T follicular helper cell (primary cell): ENCODE measurements at places on chromosomes 12 and 14.

GRCh38 chr14:77375164-77375950, 1.5 kb downstream of the TMED8 start:
- DNase-seq, result no peak

GRCh38 chr12:31315784-31316465, 10.0 kb downstream of the SINHCAF start:
- DNase-seq, result no peak

GRCh38 chr14:68409387-68409786, 383.5 kb downstream of the ZFP36L1 start:
- no peak for DNase-seq

DNA sequence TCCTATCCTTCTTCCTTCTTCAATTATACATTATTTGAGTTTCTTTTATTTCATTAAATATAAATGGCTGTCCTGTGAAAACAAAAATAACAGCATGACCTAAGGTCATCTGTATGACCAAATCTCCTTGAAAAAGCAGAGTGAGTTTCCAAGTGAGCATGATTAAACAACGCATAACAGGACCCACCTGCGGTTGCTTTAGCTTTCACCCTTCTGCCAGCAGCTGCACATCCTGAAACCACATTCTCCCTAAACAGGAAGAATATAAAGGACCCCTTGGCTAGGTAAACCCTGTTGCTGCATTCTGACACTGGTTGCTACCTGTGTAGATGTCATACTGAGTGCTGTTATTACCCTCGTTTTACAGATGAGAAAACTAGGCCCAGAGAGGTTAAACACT, 42.8 kb upstream of the CPM start:
- DNase-seq, result no peak

- no peak for DNase-seq
Measured at GRCh38 chr12:86777325-86777724, 521.1 kb upstream of the MGAT4C start.

DNA sequence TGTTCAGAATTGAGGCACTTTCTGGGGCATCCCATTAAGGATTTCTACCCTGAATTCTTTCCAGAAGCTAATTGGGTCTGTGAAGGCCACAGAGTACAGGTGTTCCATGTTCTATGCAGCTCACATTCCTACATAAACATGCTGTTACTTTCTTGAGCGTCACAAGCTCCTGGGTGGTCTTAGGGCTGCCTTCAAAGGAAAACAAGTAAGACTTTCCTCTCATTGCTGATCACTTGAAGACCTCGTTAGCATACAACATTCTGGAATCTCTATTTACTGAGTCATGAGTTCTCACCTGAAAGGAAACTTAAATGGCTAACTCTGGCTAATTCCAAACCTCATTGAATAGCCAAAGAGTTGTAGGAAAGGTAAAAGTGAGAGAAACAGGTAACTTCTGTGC, 63.0 kb upstream of the HMGA2 start:
- no peak for DNase-seq

DNA sequence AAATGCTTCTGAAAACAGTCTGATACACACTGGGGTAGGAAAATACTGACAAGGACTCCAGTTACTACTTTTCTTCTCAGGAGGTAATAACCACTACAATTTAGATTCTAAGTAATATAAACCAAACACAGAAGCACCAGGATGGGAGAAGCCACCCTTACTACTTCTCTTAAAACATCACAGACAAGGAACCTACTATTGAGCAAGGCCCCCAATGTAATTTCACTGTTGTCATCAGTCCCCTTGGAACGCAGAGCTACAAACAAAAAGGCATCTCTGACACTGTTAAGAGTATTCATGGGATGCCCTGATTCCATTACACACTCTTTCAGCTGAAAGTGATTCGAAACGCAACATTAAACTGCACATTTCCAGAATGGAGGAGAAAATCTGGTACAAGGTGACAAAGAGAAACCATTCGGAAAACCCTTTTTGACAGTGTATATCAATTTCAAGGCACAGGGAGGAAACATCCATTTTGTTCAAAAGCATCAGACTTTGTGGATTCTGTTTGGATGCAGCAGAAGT, 185.9 kb downstream of the PPM1H start:
- DNase-seq, result no peak

GRCh38 chr14:36270191-36270590, 50.2 kb downstream of the MBIP start:
- DNase-seq, result no peak

GRCh38 chr12:98345308-98345876, 170.0 kb upstream of the TMPO start:
- DNase-seq, result no peak

GRCh38 chr12:32155961-32156529, 49.4 kb downstream of the BICD1 start:
- DNase-seq, result no peak

GRCh38 chr12:10285919-10286318, 21.8 kb upstream of the KLRD1 start:
- no peak for DNase-seq

GRCh38 chr14:71933001-71933587, 865 bp downstream of the RGS6 start:
- DNase-seq, result no peak

DNA sequence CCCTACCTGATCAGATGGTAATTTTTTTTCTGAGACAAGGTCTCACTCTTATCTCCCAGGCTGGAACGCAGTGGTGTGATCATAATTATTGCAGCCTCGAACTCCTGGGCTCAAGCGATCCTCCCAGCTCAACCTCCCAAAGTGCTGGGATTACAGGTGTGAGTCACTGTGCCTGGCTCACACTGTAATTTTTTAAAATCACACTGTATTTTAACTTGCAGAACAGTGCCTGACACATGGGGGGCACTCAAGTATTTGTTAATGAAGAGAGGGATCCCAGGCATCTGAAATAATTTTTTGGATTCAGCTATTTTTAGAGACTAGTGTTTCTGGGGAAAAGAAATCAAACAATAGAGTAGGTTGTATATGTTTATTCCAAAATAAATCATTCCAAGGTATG, 21.7 kb downstream of the LIMA1 start:
- no peak for DNase-seq

DNA sequence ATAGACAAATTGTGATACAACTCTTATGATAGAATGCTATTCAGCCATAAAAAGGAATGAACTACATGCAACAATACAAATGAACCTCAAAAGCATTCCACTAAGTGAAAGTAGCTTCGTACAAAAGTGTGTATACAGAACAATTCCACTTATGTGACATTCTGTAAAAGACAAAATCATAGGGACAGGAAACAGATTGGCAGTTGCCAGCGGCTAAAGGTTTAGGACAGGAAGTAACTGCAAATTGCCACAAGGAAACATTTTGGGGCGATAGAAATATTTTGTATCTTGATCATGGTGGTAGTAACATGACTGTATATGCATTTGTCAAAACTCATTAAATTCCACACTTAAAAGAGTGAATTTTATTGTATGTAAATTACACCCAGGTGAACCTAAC, 113.4 kb downstream of the CAPZA3 start:
- no peak for DNase-seq

DNA sequence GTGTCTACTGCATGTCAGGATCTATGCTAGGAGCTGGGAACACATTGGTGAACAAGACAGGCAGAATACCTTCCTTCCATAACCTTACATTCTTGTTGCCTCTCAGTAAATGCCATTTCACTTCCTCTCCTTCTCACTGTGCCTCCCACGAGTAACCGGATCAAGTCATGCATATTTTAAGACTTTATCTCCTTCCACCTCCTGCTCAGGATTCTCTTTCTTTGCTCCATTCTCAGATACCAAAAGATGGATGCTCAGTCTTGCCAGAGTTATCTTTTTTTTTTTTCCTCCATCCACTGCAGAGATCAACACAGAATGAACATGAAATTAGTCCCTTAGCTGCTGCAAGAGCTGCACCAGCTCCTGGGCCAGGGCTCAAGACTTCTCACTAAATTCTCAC, 20.0 kb upstream of the APPL2 start:
- DNase-seq, result no peak

- no peak for DNase-seq
Measured at GRCh38 chr14:99354166-99354875, 82.3 kb upstream of the BCL11B start.

GRCh38 chr14:54902143-54902520, 494 bp downstream of the GCH1 start:
- peak; percentile 75 for DNase-seq

GRCh38 chr14:35337269-35338255, 45.4 kb downstream of the PSMA6 start:
- DNase-seq, result no peak

- DNase-seq, result no peak
Measured at GRCh38 chr12:18828483-18828882, 90.6 kb downstream of the CAPZA3 start.

GRCh38 chr14:71711619-71712018, 220.6 kb upstream of the RGS6 start:
- no peak for DNase-seq

DNA sequence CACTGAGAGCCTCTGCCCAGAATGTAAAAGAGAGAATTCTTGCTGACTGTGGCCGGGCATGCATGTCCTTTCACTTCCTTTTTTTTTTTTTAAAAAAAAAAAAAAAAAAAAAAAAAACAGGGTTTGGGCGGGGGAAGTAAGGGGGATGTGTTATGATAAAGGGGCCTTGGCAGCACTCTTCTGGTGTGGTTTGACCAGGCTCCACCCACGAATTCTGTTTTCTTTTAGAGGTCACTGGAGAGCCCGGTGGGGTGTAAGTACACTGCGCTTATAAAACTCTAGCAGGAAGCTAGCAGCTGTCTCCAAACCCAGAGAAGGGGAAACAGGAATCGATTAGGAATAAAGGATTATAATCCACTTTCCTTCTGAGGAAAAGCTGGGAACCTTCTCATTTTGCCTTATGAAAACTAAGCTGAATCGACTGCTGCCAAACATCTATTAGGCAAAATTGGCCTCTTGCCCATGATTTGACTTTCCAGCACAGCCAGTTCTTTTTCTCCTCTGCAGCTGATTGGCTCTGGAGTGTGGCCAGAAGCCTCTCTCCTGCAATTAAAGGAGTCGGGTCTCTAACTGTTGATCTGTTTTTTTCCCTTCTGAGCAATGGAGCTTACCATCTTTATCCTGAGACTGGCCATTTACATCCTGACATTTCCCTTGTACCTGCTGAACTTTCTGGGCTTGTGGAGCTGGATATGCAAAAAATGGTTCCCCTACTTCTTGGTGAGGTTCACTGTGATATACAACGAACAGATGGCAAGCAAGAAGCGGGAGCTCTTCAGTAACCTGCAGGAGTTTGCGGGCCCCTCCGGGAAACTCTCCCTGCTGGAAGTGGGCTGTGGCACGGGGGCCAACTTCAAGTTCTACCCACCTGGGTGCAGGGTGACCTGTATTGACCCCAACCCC, 27.7 kb upstream of the HIGD1C start:
- DNase-seq, result no peak

GRCh38 chr12:47812797-47813510, 6.7 kb downstream of the HDAC7 start:
- DNase-seq, result peak; percentile 88

GRCh38 chr12:63777340-63777739, 2.4 kb upstream of the RXYLT1 start:
- no peak for DNase-seq

- DNase-seq, result no peak
Measured at GRCh38 chr14:65849091-65849490, 436.6 kb downstream of the FUT8 start.

GRCh38 chr12:9730591-9730990, 2.3 kb downstream of the CLECL1 start:
- DNase-seq, result no peak

- DNase-seq, result no peak
Measured at GRCh38 chr12:123468786-123469185, 10.8 kb downstream of the SNRNP35 start.

DNA sequence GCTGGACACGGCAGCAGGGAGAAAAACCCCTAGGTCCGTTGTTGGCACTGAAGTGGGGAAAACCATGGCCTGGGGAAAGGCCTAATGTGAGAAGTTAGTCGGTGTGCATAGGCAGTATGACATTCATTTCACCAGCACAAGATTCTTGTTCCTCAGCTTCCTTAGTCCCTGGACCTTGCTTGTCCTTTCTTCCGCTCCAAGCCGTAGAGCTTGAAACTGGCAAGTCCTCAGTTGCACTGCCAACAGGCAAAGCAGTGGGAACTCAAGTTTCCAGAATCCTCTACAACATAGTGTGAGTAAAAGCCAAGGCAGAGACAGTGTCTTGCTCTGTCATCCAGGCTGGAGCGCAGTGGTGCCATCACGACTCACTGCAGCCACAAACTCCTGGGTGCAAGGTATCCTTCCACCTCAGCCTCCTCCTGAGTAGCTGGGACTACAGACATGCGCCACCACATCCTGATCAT, 138.5 kb upstream of the AMIGO2 start:
- DNase-seq, result no peak

GRCh38 chr14:23669441-23669840, 33.3 kb downstream of the DHRS2 start:
- no peak for DNase-seq

DNA sequence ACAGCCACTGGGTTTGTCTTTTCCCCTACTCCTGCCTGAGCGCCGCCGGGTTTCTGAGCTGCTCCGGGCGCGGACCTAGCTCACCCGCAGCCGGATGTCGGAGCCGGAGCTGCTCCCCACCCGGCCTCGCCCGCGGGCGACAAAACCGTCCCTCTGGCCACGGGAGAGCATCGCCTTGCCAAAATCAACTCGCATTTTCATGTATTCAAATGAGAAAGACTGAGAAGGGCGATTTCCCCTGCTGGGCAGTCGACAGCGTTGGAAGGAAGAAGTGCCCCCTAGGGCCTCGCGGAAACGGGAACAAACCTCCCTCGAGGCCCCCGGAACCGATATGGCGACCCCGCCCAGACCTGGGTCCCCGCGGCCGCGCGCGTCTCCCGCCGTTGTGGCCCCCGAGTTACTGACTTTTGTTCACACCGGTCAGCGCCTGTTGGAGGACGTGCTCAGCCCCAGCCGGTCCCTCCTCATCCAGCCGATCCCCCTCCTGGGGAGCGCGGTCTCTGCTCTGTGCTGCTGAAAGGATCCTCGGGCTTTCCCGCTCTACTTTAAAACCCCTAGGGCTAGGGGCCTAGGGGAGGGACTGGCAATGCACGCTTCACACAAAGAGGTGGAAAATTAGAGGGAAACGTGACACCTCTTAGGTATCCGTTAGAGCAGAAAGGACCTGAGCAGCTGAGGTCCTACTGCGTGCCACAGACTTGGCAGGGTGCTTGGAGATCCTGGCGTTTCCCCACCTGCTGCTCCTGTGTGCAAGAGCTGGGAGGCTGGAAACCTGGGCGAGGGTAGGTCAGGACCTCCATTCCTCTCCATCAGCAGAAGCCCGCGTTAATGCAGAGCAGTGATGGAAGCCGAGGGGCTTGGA, 4.3 kb downstream of the TTC6 start:
- no peak for DNase-seq

DNA sequence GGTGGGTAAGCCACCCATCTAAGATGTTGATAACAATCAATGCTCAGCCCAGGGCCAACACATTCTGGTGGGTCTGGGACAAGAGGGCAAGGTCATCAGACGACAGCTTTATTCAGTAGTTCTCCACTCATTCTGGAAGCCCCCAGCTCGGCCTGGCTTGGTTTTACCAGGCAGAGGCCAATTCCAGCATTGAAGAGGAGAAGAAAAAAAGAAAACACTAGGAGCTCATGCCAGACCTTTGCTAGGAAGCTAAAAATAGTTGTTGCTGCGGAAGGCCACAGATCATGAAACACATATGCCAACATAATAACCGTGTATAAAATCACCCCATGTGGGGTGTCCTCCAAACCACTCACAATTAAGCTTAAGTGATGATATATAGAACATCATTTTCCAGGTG, 44.4 kb downstream of the CCDC60 start:
- DNase-seq, result no peak

- no peak for DNase-seq
Measured at GRCh38 chr14:55963295-55963694, 154.9 kb upstream of the PELI2 start.

- DNase-seq, result no peak
Measured at GRCh38 chr12:18966954-18967353, 162.6 kb upstream of the PLEKHA5 start.
